ENCODE measurements at places on chromosomes 6 and 20. TPM values are rescaled to one million over a fixed set of nuclear protein-coding genes. Genes with fewer than 3 reads are reported as not detected.

- no peaks in the 10 kb centered on the region for H3K27me3 ChIP-seq
- H3K27ac ChIP-seq, result no peak overlapping the region
- H3K4me3 ChIP-seq, result no peak overlapping the region
- H3K4me1 ChIP-seq, result peaks cover 12% of the 10 kb centered on the region
- H3K36me3 ChIP-seq, result no peaks in the 10 kb centered on the region
Observed at GRCh38 chr6:116458264-116458663, 2.9 kb upstream of the CALHM6 start.

DNA sequence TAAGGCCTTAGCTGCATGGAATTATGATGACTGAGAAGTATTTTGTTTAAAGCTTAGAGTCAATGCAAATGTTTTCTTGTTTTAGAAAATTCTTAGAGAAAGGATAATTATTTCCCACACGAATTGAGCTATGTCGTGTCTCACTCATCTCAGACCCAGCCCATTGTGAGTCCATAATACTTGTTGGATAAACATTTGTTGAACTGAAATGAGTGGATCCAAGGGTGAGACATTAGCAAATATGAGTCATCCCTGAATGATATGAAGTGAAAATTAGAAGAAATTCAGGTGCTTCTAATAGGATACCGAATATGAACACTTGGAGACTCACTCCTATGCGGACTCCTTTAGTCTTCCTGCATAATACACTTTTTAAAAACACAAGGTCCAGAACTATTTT lies 41.6 kb upstream of the ARMC2 start:
- H3K27ac ChIP-seq, result no peak overlapping the region
- no peak overlapping the region for H3K4me3 ChIP-seq
- no peaks in the 10 kb centered on the region for H3K36me3 ChIP-seq
- no peak for DNase-seq
- H3K27me3 ChIP-seq, result no peaks in the 10 kb centered on the region
- no peaks in the 10 kb centered on the region for H3K4me1 ChIP-seq

GRCh38 chr6:163867518-163868292 lies 453.2 kb downstream of the QKI start:
- no peak overlapping the region for H3K27ac ChIP-seq
- no peaks in the 10 kb centered on the region for H3K36me3 ChIP-seq
- no peak for DNase-seq

DNA sequence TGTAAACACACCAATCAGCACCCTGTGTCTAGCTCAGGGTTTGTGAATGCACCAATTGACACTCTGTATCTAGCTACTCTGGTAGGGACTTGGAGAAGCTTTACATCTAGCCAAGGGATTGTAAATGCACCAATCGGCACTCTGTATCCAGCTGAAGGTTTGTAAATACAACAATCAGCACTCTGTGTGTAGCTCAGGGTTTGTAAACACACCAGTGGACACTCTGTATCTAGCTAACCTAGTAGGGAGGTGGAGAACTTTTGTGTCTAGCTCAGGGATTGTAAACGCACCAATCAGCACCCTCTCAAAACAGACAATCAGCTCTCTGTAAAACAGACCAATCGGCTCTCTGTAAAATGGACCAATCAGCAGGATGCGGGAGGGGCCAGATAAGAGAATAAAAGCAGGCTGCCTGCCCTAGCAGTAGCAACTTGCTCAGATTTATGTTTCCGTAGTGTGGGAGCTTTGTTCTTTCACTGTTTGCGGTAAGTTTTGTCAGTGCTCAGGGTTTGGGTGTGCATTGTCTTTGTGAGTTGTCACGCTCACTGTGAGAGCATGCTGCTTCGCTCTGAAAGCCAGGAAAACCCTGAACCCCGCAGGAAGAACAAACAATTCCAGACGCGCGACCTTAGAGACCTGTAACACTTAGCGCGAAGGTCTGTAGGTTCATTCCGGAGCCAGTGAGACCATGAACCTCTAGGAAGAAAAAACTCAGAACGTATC lies 37.0 kb downstream of the RIOK1 start:
- no peaks in the 10 kb centered on the region for H3K36me3 ChIP-seq
- no peak overlapping the region for H3K27ac ChIP-seq
- H3K4me1 ChIP-seq, result no peaks in the 10 kb centered on the region
- no peaks in the 10 kb centered on the region for H3K27me3 ChIP-seq
- no peak overlapping the region for H3K4me3 ChIP-seq
- DNase-seq, result no peak

- no peaks in the 10 kb centered on the region for H3K36me3 ChIP-seq
- H3K27me3 ChIP-seq, result no peaks in the 10 kb centered on the region
Observed at GRCh38 chr6:134503585-134504281, 185.8 kb upstream of the SGK1 start.

GRCh38 chr6:16163066-16163465 lies 34.2 kb downstream of the MYLIP start:
- no peak overlapping the region for H3K27ac ChIP-seq
- DNase-seq, result no peak
- peaks cover 13% of the 10 kb centered on the region for H3K4me1 ChIP-seq

GRCh38 chr6:140817176-140817575 lies 1315.5 kb upstream of the GJE1 start:
- no peak for DNase-seq
- H3K4me1 ChIP-seq, result no peaks in the 10 kb centered on the region
- no peak overlapping the region for H3K27ac ChIP-seq
- H3K36me3 ChIP-seq, result no peaks in the 10 kb centered on the region

DNA sequence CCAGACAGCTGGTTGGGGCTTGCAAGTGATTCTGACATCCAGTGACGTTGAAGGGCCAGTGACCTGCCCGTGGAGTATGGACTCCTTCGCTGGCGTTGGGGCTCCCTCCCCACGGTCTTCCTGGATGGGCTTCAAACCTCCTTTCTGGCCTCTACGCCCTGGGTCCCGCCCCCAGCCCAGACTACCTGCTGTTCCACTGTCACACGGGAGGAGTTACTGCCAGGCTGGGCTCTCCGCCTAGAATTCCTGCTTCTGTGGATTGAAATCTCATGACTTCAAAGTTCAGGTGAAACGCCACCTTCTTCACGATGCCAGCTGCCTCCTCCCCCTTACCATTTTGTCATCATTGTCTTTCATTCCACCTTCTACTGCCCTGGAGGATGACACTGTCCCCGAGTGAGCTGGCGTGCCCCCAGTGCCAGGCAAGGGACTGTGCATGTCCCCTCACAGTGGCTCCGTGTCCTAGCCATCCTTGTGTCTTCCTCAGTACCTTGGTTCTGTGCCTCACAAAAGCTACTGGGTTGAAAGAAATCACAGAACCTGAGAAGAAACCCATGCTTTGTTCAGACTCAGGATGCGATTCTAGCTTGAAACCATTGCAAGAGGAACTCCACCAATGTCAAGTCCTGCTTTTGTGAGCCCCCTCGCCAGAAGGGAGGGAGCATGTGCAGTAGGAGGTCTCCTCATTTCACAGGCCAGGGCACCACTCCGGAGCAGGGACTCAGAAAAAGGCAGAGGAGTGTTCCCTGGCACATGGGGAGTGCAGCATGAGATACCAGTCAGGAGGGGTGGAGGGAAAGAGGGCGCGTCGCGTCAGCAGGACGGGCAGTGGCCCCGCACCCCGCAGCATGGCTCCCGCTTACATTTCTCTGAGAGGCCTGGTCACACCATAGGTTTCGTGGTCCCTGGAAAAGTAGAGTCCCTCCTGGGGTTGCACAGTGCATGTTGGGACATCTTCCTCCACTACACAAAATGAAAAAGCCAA lies 11.0 kb upstream of the IRF4 start:
- H3K27ac ChIP-seq, result no peak overlapping the region
- no peak overlapping the region for H3K4me3 ChIP-seq
- DNase-seq, result no peak
- no peaks in the 10 kb centered on the region for H3K27me3 ChIP-seq

- no peaks in the 10 kb centered on the region for H3K36me3 ChIP-seq
- DNase-seq, result no peak
- no peaks in the 10 kb centered on the region for H3K4me1 ChIP-seq
- H3K27ac ChIP-seq, result no peak overlapping the region
Observed at GRCh38 chr6:128487746-128488145, 32.7 kb downstream of the PTPRK start.

DNA sequence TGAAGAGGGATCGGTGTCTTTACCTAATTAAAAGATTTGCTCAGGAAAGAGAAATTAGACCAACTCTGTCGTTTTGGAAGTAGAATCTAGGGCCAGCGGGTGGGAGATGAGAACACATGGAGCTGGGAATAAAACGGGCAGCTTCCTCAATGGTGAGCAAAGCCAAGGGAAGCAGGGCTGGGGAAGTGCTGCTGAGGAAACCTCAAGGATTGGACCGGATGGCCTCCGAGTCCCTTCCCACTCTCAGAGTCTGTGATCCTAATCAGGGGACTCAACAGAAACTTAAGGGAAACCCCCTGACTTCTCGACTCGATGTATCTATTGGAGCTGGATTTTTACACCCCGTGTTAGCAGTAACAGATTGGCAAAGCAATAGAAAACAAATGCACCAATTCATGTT lies 10.8 kb downstream of the GCNT2 start:
- H3K27ac ChIP-seq, result no peak overlapping the region
- H3K4me1 ChIP-seq, result peaks cover 45% of the 10 kb centered on the region
- no peaks in the 10 kb centered on the region for H3K36me3 ChIP-seq
- no peak for DNase-seq

- H3K27ac ChIP-seq, result no peak overlapping the region
- no peaks in the 10 kb centered on the region for H3K4me1 ChIP-seq
- no peaks in the 10 kb centered on the region for H3K27me3 ChIP-seq
- DNase-seq, result no peak
Observed at GRCh38 chr20:12824328-12825225, 184.2 kb upstream of the SPTLC3 start.

The C4B gene
- 5.8 TPM for total RNA-seq
